ENCODE measurements at places on chromosomes 13 and 19. TPM values are rescaled to one million over a fixed set of nuclear protein-coding genes. Genes with fewer than 3 reads are reported as not detected.

ZNF709 gene
- polyA plus RNA-seq: 2.4 TPM

NAA16 gene
- 19.8 TPM for polyA plus RNA-seq

CKM gene
- polyA plus RNA-seq: 441 TPM

DACT3 gene
- polyA plus RNA-seq: 153 TPM

SIGLECL1 gene
- not detected for polyA plus RNA-seq

MUC16 gene
- polyA plus RNA-seq: not detected

CABP5 gene
- not detected for polyA plus RNA-seq

Data from cardiac muscle cell (in vitro differentiated cells and primary cell).